Pulmonary artery endothelial cell (primary cell): ENCODE measurements at places on chromosomes 1 and 21.

- DNase-seq: no peak
Observed at GRCh38 chr1:184416946-184417345, 30.1 kb downstream of the C1orf21 start.

- DNase-seq: no peak
Observed at GRCh38 chr21:24395320-24395923, 1211.9 kb downstream of the MRPL39 start.

- DNase-seq: no peak
Observed at GRCh38 chr1:217919683-217920388, 288.7 kb downstream of the SPATA17 start.

DNA sequence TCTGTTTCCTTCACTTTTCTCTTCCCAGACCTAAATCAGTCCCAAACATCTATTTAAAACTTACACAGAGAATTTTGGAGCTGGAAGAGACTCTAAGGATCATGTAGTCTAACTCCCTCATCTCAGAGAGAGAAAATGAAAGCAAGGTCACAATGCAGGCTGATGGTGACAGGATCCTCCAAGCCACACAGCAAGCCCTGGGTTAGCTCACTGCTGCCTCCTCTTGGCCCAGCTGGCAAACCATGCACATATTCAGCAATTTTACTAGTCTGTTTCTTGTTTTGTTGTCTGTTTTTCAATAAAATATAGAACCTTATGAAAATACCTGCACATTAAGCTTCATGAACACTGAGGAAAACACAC, 27.7 kb upstream of the LY9 start:
- no peak for DNase-seq

GRCh38 chr1:201295861-201296260, 12.6 kb downstream of the PKP1 start:
- DNase-seq: no peak

GRCh38 chr1:95119273-95119672, 2.1 kb downstream of the TLCD4 start:
- no peak for DNase-seq

- peak; percentile 71 for DNase-seq
Observed at GRCh38 chr1:16905110-16905867, 9.5 kb downstream of the RNU1-2 start.

GRCh38 chr1:36151845-36152203, 2.5 kb upstream of the TRAPPC3 start:
- no peak for DNase-seq

DNA sequence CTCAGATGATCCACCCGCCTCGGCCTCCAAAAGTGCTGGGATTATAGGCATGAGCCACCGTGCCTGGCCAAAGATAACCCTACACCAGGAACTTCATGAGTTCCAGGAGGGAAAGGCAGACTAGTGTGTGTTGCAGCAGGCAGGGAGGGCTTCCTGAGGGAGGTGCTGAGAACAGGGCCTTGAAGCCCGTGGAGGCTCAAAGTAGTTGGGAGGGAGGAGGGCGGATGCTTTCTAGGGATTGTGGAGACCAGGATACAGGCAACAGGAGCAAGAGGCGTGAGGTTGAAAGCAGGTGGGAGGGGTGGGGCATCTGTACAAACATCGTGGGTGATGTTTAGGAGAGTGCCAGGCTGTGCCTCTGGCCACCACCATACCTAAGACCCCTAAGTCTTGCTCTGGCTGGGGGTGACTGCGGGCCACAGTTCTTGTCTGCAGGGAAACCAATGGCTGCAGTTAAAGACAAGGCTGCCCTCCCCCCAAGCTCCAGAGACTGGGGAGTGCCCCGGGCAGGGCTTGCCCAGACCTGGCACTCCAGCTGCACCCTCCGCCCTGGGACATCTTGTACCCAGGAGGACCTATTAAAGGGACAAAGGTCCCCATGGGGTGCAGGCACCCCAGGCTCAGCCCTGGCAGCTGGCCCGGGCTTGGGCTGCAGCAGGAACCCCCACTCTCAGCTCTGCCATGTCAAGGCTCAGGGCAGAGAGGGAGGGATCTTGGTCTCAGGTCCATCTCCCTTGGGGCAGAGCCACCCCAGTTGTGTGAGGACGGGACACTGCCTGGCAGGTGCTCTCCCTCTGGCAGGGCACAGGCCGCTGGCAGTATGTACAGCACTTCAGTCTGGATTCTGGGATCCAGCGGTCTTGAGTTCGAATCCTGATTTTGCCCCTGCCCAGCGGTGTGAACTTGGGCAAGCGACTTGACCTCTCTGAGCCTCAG, 22.1 kb upstream of the CASZ1 start:
- DNase-seq: no peak

DNA sequence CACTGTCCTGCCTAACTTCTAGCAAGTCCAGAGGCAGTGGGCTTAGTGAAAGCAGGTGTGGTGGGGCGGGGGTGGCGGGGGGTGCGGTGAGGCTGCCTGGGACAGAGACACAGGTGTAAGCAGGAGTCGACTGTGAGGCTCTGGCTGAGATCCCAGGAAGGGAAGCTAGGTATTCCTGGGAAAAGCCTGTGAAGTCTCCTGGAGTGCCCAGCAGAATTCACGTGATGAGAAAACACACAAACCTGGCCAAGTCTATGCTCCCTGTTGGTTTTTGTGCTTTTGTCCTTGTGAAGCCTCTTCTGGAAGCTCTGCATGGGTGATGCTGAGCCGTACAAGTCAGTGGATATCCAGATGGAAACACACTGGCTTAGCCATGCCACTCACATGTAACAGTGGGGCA, 5.3 kb downstream of the GALNT2 start:
- DNase-seq: no peak

DNA sequence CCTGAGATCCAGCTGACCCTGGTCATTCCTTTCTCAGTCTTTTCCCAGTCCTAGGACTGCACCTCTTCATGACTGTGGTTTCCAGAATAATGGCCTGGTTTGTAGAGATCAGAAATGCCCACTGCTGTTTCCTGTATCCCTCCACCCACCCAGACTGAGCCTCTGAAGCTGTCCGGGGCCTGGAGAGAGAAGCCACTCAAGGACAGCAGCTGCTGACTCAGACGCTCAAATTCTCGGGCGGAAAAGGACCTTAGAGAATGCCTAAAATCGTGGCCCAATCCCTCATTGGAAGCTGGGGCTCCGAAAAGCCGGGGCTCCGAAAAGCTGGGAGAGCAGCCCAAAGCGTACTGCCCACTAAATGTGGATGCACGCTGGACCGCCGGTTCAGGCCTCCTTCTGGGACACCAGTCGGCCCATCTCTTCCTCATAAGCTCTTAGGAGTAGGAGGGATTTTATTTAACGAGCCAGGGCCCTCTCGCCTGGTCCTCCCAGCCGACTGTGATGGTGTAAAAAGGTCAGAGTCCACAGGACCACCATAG, 7.8 kb upstream of the GPR61 start:
- DNase-seq: no peak

GRCh38 chr21:15967661-15968060, 237.9 kb downstream of the USP25 start:
- DNase-seq: no peak

GRCh38 chr21:46509741-46510502, 51.2 kb downstream of the DIP2A start:
- DNase-seq: no peak

DNA sequence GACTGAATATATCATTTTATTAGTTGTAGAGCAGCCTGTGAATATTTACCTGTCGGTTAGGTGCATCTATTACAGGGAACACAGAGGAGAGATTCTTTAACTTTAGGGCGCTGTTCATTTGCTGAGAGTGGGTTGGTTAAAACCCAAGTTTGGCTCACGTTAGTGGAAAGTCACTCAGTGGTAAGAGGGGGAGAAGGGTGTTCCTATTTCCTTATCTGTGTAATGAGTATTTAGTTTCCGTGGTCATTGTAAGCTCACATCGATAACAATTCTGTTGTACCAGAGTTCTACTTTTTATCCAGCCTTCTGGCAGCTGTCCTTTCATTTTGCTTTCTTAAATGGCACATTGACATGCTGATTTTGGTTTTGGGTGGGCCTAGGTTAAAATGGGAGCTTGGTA, 773.2 kb upstream of the ADAMTS5 start:
- no peak for DNase-seq

- no peak for DNase-seq
Observed at GRCh38 chr1:147700042-147701006, 30.0 kb upstream of the ACP6 start.

DNA sequence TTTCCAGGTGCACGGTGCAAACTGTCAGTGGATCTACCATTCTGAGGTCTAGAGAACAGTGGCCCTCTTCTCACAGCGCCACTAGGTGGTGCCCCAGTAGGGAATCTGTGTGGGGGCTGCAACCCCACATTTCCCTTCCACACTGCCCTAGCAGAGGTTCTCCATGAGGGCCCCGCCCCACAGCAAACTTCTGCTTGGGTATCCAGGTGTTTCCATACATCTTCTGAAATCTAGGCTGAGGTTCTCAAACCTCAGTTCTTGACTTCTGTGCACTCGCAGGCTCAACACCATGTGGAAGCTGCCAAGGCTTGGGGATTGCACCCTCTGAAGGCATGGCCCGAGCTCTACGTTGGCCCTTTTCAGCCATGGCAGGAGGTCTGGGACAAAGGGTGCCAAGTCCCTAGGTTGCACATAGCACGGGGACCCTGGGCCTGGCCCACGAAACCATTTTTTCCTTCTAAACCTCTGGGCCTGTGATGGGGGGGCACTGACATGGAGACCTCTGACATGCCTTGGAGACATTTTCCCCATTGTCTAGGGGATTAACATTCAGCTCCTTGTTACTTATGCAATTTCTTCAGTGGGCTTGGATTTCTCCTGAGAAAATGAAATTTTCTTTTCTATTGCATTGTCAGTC, 10.0 kb downstream of the HS2ST1 start:
- no peak for DNase-seq

DNA sequence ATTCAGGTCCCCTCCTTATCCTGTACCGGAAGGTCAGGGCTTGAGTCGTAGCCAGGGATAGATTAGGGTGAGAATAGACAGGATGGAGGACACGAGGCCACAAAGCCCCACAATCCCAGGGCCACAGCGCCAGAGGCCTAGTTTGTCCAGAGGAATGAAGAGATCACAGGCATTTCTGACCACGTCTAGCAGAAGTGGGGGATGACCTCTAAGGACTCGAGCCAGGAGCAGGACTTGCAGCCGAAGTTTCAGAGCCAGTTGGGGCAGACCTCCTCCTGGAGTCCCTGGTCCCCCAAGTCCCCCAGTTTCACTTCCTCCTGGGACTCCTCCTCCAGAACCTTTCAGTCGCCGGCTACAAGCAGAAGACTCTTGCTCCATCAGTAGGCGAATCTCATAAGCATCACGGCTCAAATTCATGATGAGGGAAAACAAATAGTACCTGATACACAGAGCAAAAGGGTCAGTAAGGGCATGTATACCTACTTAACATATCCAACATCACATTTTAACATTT, 2.3 kb upstream of the ITGA10 start:
- DNase-seq: no peak
